Colonic mucosa (tissue), 4 donors: ENCODE measurements at places on chromosomes 4 and X.
A peak's percentile ranks its signal among the peaks of the same experiment; 100 is the strongest.

DNA sequence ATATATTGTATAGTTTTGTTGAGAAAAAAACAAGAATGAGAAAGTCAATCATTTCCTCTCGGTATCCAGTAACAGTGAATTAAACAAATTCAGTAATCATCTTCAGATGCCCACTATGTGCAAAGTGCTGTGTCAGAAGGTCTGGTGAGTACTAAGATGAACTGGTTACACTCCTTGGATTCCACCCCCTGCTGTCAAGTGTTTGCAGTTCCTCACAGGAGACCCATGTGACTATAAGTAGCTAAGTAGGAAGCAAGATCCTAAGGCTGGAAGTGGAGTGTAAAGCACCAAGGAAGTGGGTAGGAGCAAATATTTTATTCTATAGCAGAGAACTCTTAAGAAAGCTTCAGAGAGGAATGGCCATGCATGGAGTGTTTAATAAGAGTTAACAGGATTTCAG is 73.6 kb downstream of the SNX25 start:
- no peak for DNase-seq

DNA sequence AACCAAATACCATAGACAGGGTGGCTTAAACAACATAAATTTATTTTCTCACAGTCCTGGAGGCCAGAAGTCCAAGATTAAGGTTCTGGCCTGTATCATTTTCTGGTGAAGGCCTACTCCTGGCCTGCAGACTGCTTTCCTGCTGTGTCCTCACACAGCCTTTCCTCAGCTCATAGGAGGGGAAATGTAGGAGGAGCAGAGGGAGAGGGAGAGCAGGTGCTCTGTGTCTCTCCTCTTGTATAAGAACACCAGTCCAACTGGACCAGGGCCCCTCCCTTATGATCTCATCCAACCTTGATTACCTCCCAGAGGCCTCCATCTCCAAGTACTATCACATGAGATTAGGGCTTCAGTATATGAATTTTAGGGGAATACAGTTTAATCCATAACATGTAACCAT is 34.3 kb downstream of the RAPGEF2 start:
- peak; percentile 33 for DNase-seq

- DNase-seq = peak; percentile 20
Observed at GRCh38 chr4:124631760-124632159, 80.8 kb downstream of the ANKRD50 start.

- no peak for DNase-seq
Observed at GRCh38 chr4:186485150-186485549, 70.2 kb downstream of the MTNR1A start.

DNA sequence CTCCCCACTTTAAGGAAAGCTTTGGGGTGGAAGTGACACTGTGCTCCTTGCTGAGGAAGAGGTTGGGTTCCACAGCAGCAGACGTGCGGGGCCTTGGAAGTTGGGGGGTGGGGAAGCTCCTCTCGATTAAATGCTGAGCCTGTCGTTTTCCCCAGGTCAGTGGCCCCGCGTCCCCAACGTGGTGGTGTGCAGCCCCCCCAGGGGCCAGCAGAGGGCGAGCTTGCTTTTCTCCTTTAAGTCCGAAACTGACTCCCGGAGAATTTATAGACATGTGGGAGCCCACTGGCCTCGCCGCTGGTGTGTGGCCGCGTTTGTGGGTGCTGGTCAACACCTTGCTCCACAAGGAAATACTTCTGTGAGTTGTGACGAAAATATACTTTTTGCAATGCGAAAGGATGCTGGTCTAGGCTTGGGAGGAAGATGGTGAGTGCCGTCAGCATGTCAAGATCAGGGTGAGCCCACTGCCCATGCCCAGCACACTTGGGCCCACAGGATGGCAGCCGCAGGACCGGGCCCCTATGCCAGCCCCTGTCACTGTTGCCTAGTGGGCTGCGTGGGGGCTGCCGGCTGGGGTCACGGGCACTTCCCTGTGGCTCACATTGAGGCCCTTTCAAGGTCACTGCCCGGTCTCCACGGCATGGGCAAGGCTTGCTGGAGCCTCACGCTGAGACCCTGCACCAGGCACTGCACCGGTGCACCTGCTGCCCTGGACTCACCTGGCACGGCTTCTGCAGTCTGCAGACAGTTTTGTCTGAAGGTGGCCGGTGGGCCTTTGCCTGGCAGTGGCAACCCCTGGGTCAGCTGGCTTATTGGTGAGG is 9.4 kb downstream of the UVSSA start:
- DNase-seq = peak; percentile 47

GRCh38 chr4:8200302-8200975 is 1.3 kb downstream of the SH3TC1 start:
- DNase-seq = no peak

- no peak for DNase-seq
Observed at GRCh38 chr4:2007804-2008670, 737 bp downstream of the NELFA start.

- DNase-seq = no peak
Observed at GRCh38 chr4:155602351-155603140, 64.1 kb upstream of the GUCY1A1 start.

DNA sequence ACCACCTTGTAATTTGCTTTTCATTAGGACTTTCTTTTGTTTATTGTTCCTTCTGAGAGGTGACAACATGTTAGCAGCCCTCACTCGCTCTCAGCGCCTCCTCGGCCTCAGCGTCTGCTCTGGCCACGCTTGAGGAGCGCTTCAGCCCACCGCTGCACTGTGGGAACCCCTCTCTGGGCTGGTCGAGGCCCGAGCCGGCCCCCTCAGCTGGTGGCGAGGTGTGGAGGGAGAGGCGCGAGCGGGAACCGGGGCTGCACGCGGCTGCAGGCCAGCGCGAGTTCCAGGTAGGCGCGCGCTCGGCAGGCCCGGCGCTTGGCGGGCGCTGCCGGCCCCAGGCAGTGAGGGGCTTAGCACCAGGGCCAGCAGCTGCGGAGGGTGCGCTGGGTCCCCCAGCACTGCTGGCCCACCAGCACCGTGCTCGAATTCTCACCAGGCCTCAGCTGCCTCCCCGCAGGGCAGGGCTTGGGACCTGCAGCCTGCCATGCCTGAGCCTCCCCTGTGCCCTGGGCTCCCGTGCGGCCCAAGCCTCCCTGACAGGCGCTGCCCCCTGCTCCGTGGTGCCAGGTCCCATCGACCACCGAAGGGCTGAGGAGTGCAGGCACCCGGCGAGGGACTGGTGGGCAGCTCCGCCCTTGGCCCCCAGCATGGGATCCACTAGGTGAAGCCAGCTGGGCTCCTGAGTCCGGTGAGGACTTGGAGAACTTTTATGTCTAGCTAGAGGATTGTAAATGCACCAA is 9.2 kb upstream of the AP1AR start:
- no peak for DNase-seq

- DNase-seq = no peak
Observed at GRCh38 chr4:159837071-159837470, 734.2 kb downstream of the RAPGEF2 start.

DNA sequence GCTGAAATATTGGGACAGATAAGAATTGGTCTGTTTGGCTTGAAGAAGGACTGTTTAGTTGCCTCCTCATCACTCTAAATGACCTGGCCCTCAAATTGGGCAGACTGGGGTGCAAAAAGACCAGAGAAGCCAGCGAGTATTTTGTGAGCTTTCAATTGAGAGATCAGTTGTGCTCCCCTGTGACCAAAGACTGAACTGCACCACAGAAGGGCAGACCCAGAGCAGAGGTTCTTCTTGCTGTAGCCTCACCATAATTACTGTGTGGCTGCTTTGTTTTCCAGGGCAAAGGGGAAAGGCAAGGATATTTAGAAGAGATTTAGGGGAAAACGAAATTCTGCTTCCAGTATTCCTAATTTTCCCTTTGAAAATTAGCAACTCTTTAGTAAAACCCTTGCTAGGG is 104.0 kb upstream of the MBNL3 start:
- DNase-seq = no peak

GRCh38 chrX:99705701-99706100 is 704.4 kb downstream of the PCDH19 start:
- no peak for DNase-seq

DNA sequence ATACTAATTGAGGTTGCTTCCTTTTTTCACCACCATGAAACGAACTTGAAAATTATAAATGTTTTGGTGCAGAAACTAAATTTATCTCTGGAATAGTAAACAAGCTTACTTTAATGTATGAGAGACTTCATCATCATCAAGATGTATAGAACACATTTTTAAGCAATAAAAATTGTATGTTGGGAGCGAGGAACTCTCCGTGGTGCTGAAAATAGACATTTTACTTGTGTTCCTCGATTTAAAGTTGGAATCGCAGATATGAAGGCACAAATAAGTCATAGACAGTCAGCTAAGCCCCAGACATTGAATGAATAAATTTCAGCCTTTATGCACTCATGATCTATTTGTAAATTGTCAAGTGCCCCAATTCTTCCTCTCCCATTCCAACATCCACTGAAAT is 310.7 kb downstream of the STK32B start:
- no peak for DNase-seq

DNA sequence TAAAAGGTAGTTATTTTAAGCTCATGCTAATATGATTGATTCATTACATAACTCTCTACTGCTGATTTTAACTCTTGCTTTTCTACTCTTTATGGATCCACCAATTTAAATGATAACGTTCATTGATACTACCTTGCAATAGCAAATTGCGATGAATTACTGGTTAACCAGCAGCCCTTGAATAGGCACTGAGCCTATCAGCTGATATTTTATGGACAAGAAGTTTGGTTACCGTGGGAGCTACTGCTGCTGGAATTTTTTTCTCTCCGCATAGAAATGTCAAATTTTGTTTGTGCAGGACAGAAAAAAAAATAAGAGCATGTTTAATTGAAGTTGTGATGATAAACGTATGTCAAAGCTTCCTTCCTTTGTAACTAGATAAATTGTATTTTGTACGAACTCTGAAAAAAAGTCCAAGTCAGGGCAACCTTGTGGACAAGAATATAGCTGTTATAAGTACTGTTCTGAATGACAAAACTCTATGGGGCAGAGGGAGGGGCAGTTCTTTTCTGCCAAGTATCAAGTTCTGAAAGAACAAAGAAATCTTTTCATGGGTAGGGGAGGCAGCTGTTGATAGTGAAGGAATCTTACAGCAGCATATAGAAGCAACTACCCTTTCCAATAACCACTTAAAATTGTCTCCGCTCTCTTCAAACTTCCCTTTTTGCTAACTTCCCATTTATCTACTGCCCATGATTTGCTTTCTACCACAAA is 434.9 kb upstream of the PABPC4L start:
- DNase-seq = no peak

DNA sequence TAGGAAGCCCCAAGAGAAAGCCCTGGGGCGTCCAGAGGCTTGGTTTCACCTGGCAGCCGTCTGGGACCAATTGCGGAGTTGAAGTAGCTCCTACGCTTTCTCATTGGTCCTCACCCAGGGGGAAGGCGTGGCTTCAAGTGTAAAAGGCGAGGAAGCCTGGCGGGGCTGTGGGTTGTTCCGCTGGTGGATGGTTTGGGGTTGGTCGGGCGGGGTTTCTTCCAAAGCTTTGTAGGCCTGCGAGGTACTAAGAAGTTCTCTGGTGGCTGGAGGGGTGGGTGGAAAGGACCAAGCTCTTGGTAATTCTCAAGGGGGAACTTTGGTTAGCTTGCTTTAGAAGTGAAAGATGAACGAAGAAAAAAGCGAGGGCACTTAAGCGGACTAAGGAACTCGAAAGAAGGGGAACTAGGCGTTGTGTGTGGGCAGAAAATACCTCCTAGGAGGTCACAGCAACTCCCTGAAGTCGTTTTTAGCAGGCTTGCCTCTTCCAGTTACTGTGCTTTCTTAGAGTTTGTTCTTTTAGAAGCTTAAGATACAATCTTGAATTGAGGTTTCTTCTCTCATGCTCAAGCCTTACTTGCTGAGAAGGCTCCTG is 36.6 kb downstream of the CCNG2 start:
- DNase-seq = peak; percentile 51

DNA sequence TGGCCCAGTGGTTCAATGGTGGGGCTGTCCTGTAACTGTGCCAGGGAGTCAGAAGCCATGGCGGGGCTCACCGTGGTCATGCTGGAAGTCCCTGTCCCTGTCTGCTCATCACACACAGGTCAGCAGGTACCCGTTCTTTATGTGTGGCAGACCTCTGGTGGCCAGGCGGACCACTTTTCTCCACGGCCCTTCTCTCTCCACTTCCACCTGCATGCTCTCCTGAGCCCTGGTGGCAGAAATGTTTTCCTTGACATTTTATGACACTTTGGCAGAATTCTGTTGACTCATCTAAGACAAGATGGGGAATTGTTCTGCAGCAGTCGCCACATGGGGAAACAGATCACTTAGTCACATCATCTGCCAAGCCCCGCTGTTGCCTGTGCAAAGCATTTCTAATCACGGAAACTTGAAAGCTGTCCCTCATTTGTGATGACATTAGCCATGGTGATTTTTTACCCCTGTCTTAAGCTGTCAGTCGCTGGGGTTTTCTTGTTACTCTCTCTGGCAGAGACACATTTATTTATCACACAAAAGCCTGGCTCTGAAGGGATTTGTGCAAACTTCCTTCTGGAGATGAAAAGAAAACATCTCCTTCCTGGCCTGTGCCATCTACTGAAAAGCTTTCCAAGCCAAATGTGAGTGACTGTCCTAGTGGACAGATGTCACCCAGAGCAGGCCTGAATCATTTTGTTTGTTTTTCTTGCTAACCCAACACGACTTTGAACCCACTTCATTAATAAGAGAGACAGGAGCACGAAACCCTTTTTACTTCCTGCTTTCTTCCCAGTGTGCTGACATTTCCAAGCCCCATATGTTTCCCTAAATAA is 38.8 kb upstream of the STIM2 start:
- peak; percentile 23 for DNase-seq

GRCh38 chr4:182272151-182272550 is 28.9 kb downstream of the TENM3 start:
- no peak for DNase-seq
